ENCODE measurements at places on chromosomes 5 and 9.

DNA sequence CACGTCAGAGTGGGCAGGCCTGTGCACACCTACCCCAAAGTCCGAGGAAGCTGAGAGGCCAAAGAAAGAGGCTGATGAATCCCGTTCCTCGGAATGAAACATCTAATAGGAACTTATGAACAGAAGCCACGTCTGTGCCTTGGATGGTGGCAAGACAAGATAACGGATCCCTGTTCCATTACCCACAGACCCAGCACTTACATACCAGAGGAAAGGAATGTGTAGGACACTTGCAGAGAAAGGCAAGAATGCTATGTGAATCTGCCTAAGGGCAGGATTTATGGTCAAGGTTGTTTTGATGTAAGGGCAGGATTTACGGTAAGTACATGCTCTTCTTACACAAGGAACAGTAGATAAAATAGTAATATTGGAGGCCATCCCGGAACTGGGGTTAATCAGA, 93.2 kb downstream of the WDR41 start:
- no peak for DNase-seq

DNA sequence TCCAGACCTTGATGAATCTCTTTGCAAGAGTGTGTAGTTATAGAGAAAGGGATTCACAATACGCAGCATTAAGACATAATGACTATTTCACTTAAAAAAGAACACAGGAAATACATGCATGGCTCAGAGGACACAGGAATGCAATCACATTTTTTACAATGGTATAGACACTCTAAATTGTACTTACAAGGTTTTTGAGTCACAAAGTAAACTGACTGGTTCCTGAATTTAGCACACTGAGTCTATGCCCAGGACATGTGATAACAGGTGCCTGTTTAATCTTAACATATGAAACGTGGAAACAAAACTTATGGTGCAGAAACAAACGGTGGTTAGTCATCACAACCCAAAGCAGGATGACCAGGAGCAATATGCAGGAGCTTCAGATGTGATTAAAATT, 6.7 kb downstream of the EPB41L4A start:
- DNase-seq, result no peak

DNA sequence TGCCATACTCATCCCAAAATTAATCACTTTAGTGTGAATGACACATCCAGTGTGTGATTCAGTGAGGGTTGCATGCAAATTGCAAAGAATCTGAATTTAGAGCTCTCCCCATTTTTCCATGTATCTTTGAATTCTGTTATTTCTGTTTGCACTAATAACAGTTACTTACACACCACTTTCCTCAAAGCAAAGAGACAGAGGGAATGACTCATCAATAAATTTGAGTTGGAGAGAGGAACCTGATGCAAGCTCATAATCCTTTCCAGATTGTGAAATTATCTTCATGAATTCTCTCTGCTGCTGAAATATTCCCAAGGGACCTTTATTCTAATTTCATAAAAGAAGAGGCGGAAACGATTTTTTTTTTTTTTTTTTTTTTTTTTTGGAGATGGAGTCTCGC, 204.8 kb downstream of the CDH9 start:
- no peak for DNase-seq

GRCh38 chr5:124583469-124584350, 162.7 kb downstream of the ZNF608 start:
- DNase-seq, result no peak

GRCh38 chr9:101399643-101399970, 956 bp downstream of the ZNF189 start:
- DNase-seq, result no peak

DNA sequence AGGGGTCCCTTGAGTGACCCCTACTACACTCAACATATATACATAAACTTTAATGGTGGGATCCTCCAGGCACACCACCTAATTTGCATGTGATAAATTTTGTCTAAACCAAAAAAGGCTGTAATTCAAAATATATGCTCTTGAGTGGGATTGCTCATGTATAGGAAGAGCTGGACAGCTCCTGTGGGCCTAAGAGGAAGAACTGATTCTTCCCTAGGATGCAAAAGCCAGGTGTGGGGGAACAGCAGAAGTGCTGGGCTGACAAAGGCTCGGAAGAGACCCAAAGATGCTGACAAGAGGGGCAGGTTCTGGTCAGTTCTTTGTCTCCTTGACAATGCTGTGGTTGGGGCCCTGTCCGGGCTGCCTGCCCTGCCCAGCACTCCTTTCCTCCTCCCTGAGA, 43.9 kb downstream of the PCDH1 start:
- no peak for DNase-seq

- DNase-seq, result no peak
Measured at GRCh38 chr9:116628716-116629115, 58.4 kb upstream of the TRIM32 start.

DNA sequence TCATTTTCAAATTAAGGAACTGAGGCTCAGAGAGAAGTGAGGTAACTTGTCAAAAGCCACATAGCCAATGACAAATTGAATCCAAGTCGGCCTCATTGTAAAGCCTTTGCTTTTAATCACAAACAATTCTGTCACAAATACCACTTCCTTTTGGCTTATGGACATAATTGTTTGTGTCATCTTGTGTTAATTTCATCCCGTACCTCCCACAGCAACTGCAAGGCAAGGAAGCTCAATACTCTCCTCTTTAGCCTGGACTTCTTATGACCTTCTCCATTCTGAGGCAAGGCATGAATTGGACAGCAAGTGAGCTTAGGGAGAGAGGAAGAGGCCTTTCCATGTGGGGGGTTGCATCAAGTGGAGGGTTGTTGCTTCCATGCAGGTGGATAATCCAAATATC, 62.2 kb upstream of the SLC2A8 start:
- DNase-seq, result no peak

DNA sequence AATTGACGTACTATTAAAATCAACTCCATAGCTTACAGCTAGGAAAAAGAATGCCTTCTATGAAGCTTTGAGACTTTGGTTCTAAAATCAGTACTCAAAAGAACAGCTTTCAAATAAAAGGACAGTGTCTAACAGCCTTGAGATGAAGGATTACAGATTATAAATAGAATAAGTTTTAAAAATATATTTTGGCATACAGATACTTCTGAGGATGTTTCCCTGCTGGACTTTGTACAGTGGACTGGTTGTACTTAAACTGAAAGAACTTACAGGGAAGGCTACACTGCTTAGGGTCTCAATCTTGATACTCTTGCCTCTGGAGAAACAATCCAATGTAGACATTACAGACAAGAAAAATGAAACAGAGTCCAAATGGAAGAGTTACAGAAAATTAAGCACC, 452.7 kb downstream of the CETN3 start:
- DNase-seq, result no peak

- no peak for DNase-seq
Measured at GRCh38 chr9:92804727-92805126, 40.1 kb upstream of the BICD2 start.

GRCh38 chr5:56281489-56282165, 48.5 kb upstream of the ANKRD55 start:
- no peak for DNase-seq

GRCh38 chr5:90398726-90399125, 10.8 kb downstream of the CETN3 start:
- no peak for DNase-seq

DNA sequence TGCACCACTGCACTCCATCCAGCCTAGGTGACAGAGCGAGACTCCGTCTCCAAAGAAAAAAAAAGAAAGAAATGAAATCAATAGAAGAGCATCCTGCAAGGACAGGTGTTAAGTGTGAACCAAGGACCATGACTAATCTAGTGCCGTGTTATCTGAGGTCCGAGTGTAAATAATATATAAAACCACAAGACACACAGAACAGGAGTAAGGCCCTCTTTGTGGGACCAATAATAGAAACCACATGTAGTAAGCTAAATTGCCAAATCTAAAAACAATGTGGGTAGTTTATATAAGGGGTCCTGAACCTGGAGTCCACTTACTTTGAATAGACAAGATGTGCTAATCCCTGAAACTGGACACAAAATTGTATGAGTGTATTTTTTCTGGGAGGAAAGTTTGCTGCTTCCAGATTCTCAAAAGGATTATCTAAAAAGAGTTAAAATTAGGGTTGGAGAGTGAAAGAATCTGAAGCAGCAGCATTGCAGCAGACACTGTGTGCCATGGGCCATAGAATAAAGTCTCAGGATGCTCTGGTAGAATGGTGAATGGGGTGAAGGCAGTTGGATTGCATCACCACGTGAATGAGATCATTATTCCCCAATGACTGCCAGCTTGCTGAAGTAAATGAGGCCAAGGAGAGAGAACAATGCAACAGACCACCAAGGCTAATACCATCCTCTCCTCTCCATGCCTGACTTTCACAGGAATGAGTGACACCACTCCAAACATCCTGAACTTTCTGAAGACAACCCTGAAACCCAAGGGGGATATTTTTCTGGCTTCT, 222.7 kb downstream of the DCP2 start:
- no peak for DNase-seq

DNA sequence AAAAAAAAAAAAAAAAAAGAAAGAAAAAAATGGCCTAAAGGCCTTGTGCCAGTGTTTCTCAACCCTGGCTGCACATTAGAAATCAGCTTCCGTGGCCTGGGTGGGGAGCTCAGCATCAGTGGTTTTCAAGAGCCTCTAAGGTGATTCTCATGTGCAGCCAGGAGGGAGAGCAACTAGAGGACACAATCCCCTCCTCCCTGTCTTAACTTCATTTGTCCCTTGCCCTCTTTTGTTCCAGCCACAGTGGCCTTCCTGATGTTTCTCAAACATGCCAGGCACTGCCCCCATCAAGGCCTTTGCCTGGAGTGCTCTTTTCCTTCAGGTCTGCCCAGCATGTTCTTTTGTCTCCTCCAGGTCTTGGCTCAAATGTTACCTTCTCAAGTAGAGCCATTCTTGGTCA, 42.4 kb downstream of the HOMER1 start:
- DNase-seq, result no peak

GRCh38 chr9:68678430-68678829, 26.6 kb upstream of the PIP5K1B start:
- peak; percentile 24 for DNase-seq

DNA sequence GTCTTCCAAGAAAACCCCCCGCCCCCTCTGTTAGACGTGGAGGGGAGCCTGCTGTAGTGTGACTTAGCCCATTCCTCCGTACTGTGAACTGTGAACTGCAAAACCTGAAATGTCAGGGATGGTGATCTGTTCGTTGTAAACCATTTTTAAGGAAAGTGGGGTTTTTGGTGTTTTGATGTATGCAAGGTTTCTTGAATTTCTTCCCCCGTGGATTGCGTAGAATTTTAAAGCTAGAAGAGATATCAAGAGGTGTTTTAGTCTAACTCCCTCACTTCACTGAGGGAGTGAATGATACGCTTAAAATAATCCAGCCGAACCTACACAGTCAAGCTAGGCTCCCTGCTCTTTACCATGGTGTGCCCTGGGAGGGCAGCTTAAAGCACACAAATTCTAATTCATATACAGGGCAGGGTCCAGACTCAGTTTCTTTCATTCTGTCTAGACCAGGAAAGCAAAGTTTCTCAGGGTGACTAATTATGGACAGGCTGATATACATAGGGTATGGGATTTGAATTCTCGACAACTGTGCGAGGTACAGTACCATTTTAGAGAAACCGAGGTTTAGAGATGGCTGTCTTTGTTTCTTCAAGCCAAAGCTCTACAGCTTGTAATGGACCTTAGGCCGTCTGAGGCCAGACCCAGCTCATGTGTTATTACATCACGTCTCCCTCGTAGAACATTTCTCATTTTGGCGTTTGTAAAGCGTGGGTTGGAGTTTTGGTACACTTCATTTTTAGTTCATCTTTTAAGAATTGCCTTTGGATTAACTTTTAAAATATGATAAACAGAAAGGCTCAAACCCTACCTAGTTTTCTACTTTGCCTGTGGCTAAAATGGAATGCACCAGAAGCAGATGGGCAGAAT, 2.7 kb downstream of the PTGER4 start:
- no peak for DNase-seq

- DNase-seq, result no peak
Measured at GRCh38 chr5:93349613-93350012, 231.4 kb downstream of the NR2F1-AS1 start.

DNA sequence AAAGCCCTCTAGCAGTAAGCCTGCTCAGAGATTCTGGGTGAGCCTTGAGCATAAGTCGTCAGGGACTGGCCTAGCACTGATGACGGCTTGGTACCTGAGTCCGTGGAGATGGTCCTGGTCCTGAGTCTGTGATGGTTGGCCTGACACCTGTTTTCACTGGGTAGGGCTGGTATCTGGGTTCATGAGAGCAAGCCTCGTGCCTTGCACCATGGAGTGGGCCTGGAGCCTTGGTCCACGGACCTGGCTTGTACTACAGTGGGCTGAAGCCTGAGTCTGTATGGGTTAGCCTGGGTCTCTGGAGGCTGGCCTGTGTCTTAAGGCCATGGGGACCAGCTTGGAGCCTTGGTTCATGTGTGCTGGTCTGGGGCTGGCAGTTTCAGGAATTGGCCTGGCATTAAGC, 310.3 kb upstream of the ISL1 start:
- DNase-seq, result no peak

GRCh38 chr9:128361296-128361985, 9.7 kb upstream of the URM1 start:
- peak; percentile 8 for DNase-seq

- DNase-seq, result no peak
Measured at GRCh38 chr9:93391898-93392297, 59.6 kb upstream of the FAM120A start.

DNA sequence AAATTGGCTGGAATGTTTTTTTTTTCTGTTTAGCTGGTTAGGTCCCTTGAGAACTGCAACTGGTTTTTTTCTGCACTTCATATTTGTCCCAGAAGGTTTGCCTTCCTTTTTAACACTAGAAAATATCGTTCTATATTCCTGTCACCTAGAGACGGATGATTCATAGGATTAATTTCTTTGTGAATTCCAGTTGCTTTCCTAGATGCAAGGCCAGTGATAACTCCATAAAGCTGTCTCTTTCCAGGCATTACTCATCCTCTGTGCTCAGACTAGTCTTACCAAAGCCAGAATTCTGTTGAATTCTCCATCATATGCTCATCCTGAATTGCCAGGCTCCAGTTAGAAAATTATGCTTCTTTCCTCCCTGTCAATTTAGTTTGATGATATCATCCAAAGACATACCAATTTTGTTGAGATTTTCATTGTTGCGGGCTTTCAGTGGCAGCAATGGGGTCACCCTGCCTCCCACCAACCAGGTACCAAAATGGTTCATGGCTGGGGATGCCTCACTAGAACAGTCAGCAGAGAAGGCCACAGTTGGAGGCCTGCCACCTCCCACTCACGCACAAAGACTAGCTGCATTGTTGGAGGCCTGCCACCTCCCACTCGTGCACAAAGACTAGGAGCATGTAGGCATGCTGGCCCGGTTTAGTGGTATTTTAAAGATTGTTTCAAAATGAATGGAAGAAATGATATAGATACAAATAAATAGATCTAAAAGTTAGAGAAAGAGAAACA, 8.5 kb downstream of the BAAT start:
- no peak for DNase-seq

GRCh38 chr5:153099328-153099727, 391.1 kb upstream of the GRIA1 start:
- peak; percentile 88 for DNase-seq

- no peak for DNase-seq
Measured at GRCh38 chr9:121269642-121270254, 1.8 kb downstream of the GSN start.

- no peak for DNase-seq
Measured at GRCh38 chr5:73230264-73231245, 57.6 kb downstream of the TMEM174 start.

GRCh38 chr5:43213951-43214350, 21.9 kb downstream of the NIM1K start:
- no peak for DNase-seq

GRCh38 chr9:114418053-114418452, 30.3 kb upstream of the AKNA start:
- no peak for DNase-seq

- no peak for DNase-seq
Measured at GRCh38 chr5:37554938-37555337, 175.8 kb downstream of the WDR70 start.

GRCh38 chr5:138032572-138033385, at the start of gene FAM13B:
FAM13B (minus strand) TSS chr5:138033079; CDS start chr5:138019111, 13,968 bp downstream.
- peak; percentile 69 for DNase-seq

Measured in NCI-H146 (cell line).